ENCODE measurements at places on chromosomes 16 and 17. TPM values are rescaled to one million over a fixed set of nuclear protein-coding genes. Genes with fewer than 3 reads are reported as not detected.
A peak's percentile ranks its signal among the peaks of the same experiment; 100 is the strongest.

DNA sequence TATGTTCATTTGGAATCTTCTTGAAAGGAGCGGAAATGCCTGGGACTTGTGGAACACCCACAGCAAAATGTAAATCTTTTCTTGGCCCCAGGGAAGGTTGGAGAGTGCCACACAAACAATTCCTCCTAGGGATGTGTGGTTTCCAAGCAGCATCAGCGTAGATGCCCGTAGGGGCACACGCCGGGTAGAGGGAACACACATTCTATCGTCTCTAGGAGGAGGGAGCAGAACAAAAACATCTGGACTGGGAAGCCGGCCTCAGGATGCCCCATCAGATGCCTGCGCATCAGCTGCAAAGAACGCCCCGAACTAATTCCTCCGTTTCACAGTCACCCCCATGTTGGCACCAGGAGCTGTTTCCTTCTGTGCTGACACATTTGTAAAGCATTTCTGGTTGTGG lies 357.9 kb upstream of the ZFHX3 start:
- no peak for DNase-seq

DNA sequence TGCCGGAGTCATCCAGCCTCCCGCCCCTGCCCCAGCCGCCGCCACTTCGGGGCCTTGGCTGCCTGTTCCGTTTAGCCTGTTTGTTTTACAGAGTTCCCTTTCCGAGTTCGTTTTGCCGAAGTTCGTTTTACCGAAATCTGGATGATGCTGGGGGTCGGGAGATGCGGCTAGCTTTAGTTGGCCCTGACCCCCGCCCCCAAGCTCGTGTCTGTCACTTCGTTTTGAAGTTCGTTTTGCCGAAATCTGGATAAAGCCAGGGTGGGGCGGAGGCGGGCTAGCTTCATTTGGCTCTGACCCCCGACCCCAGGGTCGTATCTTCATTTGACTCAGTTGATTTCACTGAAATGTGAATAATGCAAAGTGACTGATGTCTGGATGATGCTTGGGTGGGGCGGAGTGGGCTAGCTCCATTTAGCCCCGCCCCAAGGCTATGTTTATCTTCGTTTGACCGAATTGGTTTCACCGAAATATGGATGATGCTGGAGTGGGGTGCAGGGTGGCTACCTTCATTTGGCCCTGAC lies 591 bp downstream of the PSMD7 start:
- no peak for DNase-seq

DNA sequence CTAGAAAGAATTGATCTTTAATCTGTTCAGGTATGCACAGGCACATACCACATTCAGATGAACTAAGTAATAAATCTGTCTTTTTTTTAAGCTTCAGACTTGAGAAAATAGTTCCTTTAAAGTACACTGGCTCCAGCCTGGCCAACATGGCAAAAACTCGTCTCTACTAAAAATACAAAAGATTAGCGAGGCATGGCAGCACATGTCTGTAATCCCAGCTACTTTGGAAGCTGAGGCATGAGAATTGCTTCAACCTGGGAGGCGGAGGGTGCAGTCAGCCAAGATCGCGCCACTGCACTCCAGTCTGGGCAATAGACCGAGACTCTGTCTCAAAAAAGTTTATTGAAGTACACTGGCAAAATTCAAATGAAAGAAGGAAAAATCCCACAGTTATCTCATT lies 111.0 kb upstream of the NETO2 start:
- no peak for DNase-seq

The CLEC18B gene
- total RNA-seq: 1.6 TPM

DNA sequence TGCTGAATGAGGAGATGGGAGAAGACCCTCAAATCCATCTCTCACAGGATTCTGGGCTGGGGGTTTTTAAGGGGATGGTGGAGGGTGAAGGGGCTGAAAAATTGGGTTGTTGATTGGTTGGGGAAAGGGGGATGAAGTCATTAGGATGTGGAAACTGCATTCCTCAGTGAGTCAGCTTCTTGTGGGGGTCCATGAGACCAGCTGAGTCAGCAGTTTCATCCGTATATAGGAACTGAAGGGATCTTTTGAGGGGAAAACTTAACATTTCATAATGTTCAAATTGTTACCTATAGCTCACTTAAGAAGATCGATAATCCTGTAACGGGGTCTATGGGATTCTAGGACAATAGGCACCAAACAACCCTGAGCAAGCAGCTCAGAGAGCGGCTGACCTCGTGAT lies 213.4 kb downstream of the CBLN1 start:
- no peak for DNase-seq

The KREMEN2 gene
- total RNA-seq: not detected

DNA sequence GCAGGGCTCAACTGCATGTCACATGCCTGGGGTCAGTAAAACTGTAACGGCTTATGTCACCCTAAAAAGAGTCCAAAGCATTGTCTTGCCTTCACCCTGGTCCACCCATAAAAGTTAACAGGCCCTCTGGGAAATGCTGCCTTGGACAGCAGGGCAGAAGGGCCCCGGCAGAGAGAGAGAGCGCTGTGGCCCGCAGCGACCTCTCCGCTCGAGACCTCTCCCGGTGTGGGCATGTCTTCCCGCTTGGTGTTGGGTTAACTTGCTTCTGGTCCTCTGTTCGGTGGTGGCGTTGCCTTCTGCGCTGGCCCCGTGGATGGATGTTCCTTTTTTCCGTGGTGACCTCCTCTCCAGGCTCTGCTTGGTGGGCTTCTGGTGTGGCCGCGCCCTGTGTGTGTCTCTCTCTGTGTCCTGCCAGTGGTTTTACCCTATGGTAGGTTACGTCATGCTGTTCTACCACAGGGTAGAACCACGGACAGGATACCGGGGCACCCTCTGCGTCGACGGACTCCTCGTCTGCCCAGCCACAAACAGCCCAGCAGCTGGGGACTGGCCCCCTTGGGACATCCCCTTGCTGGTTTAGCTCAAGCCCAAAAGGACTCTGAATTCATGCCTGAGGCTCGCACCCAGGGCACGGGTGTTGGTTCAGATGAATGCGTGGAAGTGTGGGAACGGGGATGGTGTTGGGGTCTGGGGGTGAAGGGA lies 18.3 kb upstream of the CLEC18A start:
- DNase-seq: peak; percentile 85

The SLC5A10 gene
- not detected for total RNA-seq

All from chondrocyte (in vitro differentiated cells).